ENCODE measurements at places on chromosomes 16 and 17.

GRCh38 chr17:44820631-44821212, 9.4 kb downstream of the GJC1 start:
- DNase-seq: peak; percentile 77

DNA sequence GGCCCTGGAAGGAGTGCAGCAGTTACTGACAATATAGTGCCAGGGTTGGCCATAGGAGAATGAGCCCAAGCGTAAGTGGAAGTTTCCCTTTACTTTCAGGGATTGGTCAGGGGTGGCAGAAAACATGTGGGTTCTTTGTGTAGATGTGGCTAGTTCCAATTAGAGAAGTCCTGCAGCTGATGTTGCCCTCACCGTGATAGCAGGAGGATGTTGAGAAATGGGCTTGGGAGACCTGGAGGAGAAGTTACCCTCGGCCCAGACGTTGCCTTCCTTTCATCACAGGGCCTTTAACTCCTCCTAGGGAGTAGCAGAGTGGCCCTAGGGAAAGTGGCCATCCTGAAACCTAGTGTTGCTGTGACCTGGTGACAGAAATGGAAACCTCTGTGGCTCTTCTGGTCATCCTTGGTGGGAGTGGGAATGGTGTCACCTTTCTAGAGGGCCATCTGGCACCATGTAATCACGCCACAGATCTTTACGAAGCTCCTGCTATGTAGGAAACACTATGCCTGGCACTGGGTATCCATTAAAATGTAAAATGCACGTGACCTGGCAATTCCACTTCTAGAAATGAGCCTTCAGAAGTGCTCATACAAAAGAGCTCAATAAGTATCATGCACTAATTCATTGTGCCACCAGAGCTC, 6.7 kb downstream of the TMEM92 start:
- no peak for DNase-seq

- DNase-seq: peak; percentile 47
These were observed 28.8 kb downstream of the ABCC12 start for GRCh38 chr16:48126801-48127644.

DNA sequence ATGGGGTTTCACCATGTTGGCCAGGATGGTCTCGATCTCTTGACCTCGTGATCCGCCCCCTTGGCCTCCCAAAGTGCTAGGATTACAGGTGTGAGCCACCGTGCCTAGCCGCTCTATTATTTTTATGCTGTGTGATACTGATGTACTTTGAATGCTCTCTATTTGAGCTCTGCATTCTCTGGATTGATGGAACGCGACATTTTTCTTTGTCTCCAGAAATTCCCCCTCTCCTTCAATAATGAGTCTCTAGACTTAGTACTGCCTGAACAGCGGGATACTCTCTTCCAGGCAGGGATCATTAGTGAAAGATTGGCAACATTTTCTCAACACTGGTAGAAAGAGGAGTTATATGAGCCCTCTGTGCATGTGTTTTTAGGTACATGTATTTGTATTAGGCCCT, 93.3 kb upstream of the CLEC3A start:
- DNase-seq: no peak

DNA sequence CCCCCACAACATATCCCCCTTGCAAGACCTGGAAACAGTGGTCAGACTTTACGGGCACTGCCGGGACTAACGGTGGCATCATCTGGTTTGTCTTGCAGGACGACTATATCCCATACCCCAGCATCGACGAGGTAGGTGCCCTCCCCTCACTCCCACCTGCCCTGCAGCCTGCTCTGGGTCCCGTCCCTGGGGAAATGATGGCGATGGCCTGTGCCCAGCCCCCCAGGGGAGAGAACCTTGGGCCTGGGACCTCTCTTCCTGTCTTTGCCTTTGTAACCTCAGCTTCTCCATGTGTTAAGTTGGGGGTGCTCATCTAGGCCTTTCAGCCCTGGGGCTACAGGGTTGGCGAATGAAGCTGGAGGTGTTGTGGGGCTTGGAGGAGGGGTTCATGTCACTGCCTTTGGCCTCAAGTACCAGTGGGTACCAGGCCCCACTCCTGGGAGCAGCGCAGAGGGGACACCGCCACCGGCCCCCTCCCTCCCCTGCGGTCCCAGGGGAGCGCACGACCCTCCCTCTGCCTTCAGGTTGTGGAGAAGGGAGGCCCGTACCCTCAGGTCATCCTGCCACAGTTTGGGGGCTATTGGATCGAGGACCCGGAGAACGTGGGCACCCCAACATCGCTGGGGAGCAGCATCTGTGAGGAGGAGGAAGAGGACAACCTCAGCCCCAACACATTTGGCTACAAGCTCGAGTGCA, 99.9 kb downstream of the OR1D5 start:
- no peak for DNase-seq

- no peak for DNase-seq
These were observed 15.3 kb downstream of the MYOCD start for GRCh38 chr17:12680993-12681392.

GRCh38 chr17:4569591-4569990, 9.2 kb upstream of the GGT6 start:
- no peak for DNase-seq

DNA sequence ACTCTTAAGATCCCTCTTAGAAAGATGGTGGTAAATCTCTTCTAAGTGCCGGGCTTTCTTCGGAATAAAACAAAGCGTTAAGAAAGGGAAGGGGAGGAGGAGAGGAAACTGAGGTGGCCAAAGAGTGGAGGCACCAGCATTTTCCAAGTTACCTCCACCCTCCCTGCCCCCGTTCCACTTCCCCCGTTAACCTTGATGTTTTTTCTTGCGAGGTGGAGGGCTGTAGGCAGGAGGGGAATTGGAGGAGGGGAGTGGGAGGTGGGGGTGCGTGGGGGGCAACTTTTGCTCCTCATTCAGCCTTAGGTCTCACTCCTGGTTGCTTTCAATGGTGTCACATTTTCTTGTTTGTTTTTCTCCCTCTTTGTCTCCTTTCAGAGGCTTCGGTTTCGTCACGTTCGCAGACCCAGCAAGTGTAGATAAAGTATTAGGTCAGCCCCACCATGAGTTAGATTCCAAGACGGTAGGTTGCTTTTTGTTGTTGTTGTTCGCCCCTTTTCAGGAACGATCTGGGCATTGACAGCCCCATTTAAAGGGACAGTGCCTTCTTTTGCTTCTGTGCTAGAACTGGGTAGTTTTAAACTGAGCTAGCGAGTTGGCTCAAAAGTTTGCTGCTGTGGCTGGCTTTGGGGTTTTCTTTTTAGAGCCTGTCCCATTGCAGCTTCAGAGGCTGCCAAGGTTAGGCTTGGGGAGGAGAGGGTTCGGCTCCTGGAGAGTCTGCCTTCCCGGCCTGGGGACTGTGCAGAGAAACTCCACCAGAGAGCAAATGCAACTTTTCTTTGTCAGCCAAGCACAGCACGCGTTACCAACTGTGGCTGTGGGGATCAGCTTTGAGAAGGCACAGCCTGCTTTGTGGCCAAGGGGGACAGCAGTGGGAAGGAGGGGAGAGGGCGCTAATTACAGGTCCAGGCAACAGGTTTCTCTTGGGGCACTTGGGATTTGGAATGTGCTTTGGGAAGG, 1.9 kb downstream of the MSI2 start:
- DNase-seq: no peak

DNA sequence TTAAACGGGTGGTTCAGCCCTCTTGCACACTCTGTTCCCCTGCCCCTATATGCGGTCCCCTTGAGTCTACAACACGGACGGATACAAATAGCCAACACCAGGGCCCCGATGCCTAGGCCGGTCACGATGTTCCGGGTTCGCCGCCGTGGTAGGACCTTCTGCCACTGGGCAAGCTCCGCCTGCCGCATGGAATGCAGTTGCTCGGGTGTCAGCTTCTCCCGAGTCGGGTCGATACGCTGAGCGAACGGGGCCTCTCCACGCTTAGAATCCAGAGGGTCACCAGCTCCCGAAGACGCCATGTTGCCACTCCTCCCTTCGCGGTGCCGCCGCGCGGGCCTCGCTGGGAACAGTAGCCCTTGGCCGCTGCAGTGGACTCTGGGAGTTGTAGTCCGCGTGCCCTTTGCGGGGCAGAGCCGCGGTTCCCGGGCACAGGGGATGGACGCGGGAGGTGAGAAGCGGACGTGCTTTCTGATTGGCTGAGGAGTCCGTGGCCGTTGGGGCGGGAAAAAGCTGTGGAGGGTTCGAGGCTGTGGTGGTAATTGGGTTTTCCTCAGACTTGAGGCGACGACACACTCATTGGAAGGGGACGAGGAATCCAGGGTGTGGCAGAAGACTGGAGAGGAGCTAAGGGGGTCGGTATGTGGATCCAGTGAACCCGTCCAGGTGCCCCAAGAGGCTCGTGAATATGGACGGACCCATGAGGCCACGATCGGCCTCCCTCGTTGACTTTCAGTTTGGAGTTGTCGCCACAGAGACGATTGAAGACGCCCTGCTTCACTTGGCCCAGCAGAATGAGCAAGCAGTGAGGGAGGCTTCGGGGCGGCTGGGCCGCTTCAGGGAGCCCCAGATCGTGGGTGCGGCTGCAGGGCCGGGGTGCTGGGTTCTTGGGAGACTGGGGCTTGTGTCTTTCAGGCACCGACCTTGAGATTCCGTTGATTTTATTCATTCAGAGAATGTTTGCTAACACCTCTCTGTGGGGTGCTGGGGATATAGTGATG, at the start of the genes CNTD1 and COA3:
TSS of gene CNTD1 (plus strand) at position 479 of the 998 bp plus-strand sequence. CDS start at position 686, 207 bp downstream.
TSS of gene COA3 (minus strand) at position 322 of the 998 bp plus-strand sequence. CDS start at position 299, 23 bp downstream.
- peak; percentile 78 for DNase-seq

- DNase-seq: no peak
These were observed 61.4 kb downstream of the SRCIN1 start for GRCh38 chr17:38544175-38544838.

DNA sequence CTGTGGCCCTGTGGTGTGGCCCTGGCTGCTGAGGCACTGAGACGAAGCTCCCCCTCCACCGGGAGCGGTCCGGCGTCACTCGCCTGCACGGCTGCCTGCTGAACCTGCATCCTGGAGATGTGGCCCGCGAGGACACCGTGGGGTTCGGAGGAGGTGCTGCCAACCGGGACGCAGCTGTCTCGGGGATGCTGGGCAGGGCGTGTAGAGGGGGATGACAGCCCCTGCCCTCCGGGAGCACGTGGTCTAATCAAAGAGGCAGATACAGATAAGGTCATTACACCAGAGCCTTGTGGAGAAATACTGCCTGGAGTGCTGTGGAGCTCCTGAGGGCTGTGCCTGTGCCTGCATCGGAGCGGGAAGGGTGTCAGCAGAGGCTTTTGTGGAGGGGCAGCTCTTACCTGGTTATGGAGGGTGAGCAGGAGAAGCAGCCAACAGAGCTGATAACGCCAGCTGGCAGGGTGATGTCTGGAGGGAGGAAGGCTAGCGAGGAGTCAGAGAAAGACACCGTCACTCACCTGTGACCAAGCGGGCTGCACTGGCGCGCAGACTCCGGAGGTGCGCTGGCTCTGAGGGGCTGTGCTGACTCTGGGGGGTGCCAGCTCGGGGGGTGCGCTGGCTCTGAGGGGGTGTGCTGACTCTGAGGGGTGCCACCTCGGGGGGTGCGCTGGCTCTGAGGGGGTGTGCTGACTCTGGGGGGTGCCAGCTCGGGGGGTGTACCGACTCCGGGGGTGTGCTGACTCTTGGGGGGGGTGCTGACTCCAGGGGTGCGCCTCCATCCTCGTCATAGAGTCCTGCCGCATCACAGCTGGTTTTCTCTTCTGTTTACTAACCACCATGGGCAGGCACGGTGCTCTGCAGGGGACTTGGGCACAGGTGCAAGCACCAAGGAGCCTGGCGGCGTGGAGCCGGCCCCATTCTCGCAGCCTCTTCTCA, 104.7 kb upstream of the CHMP6 start:
- DNase-seq: peak; percentile 75

- DNase-seq: no peak
These were observed 4.8 kb upstream of the SP6 start for GRCh38 chr17:47855737-47856136.

DNA sequence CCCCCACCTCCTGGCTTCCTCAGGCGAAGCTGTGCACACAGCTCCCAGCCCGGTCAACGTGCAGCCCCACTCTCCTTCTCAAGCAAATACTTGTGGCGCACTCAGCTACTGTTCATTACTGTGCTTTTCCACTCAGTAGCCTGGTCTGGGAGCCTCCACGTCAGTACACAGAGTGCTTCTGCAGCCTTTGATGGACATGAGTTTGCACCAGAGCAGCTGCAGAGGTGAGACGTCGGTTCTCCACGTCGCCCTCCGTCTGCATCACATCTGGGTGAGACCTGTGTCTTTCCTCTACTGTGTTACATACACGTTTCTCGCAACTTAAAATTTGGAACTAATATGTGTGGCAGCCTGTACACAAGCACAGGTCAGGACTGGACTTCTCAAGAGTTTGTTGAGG, 334.3 kb downstream of the C16orf95 start:
- DNase-seq: no peak

- no peak for DNase-seq
These were observed 209.0 kb downstream of the RGS9 start for GRCh38 chr17:65346166-65346565.

GRCh38 chr17:63701456-63701820, 1.5 kb upstream of the LIMD2 start:
- DNase-seq: no peak

- no peak for DNase-seq
These were observed 12.5 kb upstream of the SPHK1 start for GRCh38 chr17:76371656-76372628.

- no peak for DNase-seq
These were observed 471.3 kb upstream of the GOT2 start for GRCh38 chr16:59205403-59205802.

DNA sequence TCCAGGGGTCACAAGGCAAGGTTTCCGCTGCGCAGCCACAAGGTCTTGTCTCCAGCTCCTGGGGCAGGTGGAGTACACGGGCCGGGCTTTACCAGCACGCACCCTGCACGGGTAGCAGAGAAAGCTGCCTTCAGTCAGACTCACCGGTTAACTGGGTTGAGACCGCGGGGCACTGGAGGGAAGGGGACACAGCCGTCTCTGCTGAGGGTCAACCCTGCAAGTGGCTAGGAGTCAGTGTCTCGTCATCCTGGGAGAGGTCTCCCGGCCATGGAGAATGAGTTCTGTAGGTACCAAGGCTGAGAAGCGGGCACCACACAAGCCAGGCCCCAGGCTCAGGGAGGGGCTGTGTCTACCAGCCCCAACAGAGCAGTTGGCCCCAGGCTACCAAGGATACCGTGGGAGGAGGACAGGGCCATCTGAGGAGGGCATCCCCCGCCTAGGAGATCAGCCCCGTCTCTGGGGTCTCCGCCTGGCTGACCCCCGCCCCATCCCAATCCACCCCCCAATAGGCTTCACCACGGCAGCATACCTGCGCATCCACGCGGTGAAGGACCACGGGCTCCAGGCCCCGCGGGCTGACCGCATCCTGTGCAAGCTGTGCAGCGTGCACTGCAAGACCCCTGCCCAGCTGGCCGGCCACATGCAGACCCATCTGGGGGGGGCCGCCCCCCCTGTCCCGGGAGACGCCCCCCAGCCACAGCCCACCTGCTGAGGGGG, 2.8 kb upstream of the PRRT2 start:
- no peak for DNase-seq

DNA sequence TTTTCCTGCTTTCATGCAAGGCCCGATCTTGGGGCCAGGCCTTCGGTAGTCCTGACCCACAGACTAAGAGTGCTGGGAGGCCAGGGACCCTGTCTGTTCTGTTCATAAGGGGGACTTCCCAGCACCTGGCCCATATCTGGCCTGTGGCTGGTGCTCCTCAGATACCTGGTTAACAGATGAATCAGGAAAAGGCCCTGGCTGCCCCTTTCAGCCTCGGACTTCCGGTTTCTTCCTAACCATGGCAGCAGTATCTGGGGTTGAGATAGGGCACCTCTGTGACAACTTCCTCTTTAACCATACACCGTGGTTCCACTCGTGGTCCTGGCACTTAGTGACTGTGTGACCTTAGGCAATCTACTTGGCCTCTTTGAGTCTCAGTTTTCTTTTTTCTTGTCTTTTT, 18.4 kb downstream of the PLCG2 start:
- DNase-seq: no peak
